ENCODE measurements at places on chromosomes 7 and 10.

DNA sequence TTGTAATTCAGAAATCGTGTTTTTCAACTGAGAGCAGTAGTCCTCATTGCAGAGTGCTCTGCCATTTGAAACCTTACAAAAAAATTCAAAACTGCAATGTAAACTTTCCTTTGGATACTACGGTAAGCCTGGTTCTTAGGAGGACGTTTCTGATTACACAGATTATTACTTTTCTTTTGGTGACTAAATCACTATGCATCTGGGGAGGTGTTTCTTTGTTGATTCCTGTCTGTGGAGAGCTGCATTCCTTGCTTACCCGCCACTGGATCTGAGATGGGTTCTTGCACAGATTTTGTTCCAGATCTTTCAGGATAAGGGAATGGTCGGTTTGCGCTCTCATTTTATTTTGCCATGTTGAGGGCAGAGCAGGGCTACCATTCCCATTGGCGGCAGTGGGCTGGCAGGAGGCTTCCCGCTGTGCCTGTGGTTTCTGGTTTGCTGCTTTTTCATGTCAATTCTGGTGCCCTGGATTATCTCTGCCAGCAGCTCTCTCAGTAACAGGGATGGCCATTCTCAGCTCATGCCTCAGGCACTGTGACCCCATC is 485.1 kb downstream of the GLRX3 start:
- no peak for DNase-seq

GRCh38 chr7:157782041-157782440 is 445.2 kb downstream of the DNAJB6 start:
- DNase-seq, result no peak

GRCh38 chr10:46555713-46556514 is 544 bp downstream of the GPRIN2 start:
- no peak for DNase-seq

DNA sequence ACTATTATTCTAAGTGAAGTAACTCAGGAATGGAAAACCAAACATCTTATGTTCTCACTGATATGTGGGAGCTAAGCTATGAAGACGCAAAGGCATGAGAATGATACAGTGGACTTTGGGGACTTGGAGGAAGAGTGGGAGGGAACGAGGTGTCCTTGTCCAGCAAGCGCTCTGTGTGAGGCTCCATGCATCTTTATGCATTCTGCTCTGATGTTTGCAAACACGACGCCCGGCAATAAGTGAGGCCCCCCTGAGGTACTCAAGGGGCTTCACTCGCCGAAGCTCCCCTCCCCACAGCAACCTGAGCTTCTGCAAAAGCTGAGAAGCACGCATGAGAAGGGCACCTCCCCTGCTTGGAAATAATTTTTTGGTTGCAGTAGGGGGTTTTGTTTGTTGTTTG is 103.3 kb downstream of the LHPP start:
- no peak for DNase-seq

GRCh38 chr7:90759710-90760109 is 163.6 kb downstream of the CDK14 start:
- no peak for DNase-seq

- DNase-seq, result no peak
Observed at GRCh38 chr7:47185839-47186238, 396.1 kb downstream of the TNS3 start.

GRCh38 chr7:44767912-44768627 is 19.4 kb downstream of the ZMIZ2 start:
- DNase-seq, result no peak

Data from suppressor macrophage (primary cell).